ENCODE measurements at places on chromosomes 5 and 9. TPM values are rescaled to one million over a fixed set of nuclear protein-coding genes. Genes with fewer than 3 reads are reported as not detected.

DNA sequence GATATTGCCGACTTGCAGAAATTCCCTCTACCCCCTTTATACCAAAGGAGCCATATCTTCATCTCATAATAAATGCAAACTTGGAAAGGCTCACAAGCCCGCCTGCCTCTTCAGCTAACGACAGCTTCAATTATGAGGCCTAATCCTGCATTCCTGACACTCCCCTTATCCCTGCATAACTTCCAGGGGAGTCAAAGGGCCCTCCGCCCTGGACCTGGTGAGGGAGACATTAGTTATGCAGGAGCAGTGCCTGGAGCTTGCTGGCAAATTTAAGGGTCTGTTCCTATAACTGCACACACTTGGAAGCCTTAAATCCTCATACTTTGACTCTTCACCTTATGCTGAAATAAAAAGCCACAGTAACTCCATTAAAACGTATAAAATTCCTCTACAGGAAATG is 617.9 kb downstream of the BNC2 start:
- no peak for DNase-seq

DNA sequence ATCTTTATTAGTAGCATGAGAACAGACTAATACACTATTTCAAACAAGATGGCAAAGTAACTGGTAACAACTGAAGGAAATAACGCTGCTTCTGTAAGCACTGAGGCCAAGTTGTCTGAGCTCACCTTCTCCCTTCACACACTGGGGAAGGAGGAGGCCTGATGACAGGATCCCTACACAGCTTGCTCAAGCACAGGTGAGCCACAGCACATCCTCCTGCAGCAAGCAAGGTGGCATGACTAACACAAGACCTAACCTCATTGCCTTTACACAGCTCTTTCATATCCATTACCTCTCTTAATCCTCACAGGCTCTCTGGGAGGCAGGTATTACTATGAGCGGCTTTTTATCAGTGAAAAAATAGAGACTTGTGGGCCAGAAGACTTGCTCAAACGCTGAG is 83.3 kb downstream of the ARL15 start:
- no peak for DNase-seq

DNA sequence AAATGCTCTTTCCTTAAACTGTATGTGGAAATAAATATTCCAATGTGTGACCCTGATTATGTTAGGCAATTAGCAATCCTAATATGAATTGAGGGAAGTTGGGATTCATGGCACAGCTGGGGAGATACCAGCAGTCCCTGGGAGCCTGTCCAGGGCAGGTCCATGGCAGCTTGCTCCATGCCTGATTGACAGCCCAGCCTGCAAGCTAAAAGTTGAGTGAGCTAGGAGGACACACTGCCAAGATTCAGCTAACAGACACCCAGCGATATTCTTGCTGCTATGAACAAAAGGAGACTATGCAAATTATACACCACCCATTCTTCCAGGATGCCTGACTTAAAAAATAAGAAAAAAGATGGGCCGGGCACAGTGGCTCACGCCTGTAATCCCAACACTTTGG is 6.2 kb downstream of the TGFBI start:
- DNase-seq: no peak

GRCh38 chr5:172319708-172320441 is 36.3 kb upstream of the UBTD2 start:
- DNase-seq: no peak

Gene GABRA1
- total RNA-seq: not detected

Gene POU5F2
- total RNA-seq: not detected

Gene SEMA6A
- not detected for total RNA-seq

Data from M059J (cell line).